IPS-NIHi11 (cell line): ENCODE measurements at places on chromosomes 13 and 19.

DNA sequence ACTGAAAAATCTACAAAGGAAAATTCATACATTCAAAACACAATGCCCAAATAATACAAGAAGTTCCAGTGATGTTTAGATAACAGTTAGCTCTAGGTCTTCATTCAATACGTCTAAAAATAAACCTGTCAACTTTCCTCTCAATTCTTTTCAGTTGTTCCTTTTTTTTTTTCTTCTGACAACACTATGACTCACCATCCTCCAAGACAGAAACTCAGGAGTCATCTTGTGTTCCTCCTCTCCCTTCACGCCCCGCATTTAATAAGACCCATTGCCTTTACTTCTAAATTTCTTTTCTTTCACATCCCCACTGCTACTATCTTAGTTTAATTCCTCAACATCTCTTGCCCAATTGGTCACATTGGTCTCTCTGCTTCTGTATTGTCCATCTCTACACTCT, 759.9 kb downstream of the GPC5 start:
- no peak for DNase-seq

GRCh38 chr13:101751488-101751887, 299.0 kb downstream of the ITGBL1 start:
- no peak for DNase-seq

- DNase-seq = no peak
These were observed 26.5 kb downstream of the ARHGAP35 start for GRCh38 chr19:46887240-46887782.

DNA sequence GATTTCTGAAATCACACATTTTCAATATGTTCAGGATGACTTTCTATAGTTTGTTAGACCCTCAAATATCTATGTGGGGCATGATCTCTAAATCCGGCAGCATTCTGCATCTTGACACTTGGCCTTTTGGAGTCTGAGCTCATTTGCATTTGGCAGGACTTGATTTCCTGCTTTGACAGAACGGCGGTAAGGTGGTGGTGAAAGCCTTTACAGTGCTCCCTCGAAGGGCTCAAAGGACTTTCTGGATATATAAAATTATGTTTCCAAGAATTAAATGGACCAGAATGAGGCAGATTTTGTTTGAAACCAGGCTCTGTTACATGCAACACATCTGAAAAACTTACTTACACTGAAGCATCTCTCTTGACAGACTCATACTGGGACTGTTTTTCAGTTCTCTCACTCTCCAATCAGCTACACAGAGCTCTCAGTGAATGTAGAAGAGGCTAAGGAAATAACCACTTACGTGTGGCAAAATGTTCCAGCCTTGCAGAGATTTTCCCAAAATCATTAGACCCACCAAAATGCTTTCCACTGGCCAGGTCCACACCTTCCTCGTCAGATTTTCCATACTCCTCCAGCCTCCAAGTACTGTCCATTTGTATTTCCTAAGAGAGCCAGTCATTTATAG, 207.2 kb downstream of the SPRY2 start:
- no peak for DNase-seq

DNA sequence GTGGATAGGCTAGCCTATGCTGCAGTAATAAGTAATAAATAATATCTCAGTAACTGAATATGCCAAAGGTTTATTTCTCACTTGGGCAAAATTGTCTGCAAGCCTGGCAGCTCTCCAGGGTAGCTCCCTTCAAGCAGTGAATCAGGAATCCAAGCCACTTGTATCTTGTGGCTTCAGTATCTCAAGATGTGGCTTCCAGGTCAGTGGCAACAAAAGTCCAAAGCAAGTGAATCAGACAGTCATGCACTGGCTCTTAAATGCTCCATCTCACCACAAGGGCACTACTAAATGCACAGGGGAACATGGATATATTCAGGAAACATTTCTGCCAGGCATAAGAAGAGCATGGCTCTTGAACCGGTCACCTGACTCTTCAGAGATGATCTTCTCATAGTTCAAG, 126.3 kb downstream of the KCTD12 start:
- DNase-seq = no peak

GRCh38 chr13:74675182-74675581, 541.0 kb upstream of the KLF12 start:
- no peak for DNase-seq

DNA sequence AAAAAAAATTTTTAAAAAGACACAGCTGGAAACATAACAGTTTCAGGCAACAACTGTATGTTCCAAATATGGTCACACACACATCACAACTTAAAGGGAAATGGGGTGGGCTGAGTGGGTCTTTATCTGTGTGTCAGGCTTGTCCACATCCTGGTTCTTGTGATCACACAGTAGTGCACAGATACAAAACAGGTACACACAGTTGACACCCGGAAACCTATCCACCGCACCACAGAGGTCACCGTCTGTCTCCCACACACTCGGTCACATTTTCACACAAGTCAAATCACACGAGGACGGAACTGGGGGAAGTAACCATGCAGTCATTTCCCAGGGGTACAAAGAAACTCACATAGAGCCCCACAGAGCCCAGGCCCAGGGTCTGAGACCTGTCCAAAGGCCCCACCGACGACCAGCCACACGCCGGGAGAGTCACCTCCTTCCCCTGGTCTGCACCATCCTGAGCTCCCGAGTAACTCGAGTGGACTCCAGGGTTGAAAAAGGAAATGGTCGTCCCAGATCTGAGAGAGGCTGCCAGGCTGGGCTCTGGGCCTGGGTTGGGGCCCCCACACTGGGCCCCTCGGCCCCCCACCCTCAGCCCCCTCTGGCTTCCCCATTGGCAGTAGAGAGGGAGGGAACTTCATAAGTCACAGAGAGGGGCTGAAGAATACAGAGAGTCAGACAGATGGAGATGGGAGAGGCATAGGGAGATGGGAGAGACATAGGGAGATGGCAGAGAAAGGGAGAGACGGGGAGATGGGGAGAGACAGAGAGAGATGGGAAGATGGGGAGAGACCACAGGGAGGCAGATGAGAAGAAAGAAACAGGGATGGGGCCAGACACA, 1.3 kb upstream of the PPAN start:
- DNase-seq = no peak
